H9 (cell line): ENCODE measurements at places on chromosomes 2 and 18.

DNA sequence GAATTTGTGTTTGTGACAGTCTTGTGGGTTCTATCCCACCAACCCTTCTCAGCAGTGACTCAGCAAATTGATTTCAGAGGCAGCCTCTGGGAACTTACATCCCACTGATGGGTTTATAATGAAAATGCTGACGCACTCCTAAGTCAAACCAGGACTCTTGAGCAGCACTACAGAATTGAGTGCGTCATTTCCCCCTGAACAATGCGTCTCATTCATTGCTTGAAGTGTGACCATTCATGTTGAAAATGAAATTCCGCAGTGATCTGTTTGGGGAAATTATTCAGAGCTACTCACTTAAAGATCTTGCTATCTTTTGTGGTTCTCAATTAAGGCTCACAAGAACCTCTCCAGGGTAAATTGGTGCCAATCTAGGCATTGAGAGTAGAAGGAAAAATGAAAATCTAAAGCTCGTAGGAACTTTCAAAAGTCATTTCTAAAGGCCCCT, 417.7 kb upstream of the SLC14A2 start:
- no peak for DNase-seq

DNA sequence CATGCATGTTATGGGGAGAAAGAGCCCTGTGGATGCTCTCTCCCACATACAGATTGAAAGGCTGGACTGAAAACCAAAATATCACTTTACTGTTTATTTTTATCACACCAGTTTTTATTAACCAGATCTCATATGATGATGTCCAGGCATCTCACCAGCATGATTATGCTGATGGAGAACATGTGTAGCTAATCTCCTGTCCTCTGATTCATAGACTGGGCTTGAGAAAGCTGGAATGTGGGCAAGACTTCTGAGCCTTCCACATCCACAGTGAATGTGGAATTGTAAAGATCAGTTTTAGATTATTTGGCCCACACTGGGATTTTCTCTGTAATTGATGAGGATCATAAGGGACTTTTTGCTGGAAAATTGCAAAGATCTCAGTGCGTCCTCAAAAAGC, 137.9 kb downstream of the ICOS start:
- no peak for DNase-seq

GRCh38 chr2:198211706-198212105, 407.3 kb downstream of the PLCL1 start:
- no peak for DNase-seq

- DNase-seq: no peak
Observed at GRCh38 chr18:23716966-23717365, 27.7 kb downstream of the LAMA3 start.

DNA sequence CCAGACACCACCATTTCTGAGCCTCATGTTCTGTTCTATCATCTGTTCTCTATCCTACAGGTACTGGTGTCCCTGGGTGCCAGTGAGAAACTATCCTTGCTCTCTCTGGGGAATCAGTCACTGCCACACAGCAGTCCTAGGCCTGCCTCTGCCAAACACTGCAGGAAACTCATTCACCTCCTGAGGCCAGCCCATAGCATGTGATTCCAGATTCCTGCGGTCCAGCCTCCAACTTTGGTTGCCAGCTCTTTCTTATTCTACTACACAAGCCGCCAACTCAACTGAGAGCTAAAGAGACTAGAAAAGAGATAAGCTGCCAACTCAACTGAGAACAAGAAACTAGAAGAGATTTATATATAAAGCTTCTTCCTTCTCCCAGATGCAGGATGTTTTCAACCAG, 8.8 kb upstream of the TTLL4 start:
- DNase-seq: no peak

DNA sequence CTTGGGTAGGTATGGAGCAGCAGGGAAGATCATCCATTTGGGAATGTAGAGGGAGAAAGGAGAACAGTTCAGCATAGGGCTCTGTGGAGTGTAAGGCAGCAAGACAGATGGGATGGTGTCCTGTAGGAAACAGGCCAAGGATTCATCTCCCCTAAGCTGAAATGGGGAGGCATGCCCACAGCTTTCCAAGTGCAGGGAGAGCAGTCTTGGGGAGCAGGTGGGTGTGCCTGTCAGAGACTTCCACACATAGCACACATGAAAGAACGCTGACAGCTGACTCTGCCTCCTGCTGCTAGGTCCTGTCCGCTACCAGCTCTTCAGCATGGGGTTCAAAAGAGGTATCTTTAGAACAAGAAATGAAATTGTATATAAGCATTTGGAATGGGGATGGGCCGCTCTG, 9.0 kb downstream of the SETBP1 start:
- no peak for DNase-seq

DNA sequence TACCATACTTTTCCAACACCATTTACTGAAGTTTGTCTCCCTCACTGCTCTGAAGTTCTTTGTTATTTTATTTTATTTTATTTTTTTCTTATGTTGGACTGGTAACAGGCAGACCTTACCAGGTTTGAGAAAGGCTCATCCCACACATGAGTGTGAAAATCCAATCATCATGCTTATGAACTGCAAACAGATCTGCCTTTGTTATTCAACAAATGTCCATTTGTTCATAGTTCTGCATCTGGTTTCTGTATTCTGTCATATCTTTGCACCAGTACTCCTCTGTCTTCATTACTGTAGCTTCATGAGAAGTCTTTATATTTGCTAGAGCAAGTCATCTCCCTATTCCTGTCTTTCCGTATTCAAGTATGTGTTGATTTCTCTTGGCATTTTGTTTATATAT, 5.3 kb downstream of the RNU2-63P start:
- no peak for DNase-seq

GRCh38 chr18:56804395-56804794, 153.2 kb downstream of the WDR7 start:
- DNase-seq: no peak

DNA sequence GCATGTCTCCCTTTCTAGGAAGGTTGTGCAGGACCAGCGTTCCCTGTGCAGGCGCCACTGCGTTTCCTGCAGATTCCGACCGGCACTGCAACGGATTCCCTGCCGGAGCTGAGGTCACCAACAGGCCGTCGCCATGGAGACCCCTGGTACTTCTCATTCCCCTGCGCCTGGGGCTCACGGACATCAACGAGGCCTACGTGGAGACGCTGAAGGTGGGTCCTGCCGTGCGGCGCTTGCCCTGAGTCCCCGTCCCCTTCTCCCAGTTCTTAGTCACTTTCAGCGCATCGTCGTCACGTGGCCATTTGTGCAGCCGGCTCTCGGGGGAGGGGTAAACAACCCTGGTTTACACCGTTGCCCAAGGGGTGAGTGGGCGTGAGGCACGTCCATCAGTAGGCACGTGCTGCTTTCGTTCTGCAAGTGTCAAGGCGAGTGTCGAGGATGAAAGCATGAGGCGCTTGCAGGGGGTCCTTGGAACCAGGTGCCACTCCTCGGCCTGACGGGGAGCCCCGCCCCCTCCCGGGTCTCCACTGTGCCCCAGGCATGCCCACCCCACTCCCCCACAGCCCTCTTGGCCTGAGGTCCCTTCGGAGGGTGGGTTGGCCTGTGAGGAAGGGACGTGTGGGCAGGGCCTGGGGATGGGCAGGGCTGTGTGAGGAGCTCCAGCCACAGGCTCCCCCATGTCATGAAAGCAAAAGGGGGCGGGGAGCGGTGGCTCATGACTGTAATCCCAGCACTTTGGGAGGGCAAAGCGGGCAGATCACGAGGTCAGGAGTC, 19.8 kb downstream of the DTYMK start:
- DNase-seq: no peak

GRCh38 chr2:160835166-160835565, 325.1 kb upstream of the TANK start:
- no peak for DNase-seq

DNA sequence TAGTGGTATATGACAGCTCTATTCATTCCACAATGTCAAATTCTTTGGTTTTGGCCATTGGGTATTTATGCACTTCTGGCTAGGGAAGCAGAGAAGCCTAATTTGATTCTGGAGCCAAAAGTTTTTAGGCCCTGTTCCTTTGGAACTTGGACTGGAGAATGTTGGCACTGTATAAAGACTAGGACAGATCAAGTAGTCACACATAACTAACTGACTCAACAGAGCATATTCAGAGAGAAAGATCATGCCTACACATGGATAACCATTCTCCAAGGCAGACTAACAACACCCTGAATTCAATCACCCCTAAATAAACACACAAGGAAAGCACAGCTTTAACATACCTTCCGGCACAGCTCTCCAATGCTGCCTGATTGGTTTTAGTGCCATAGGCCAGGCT, 62.9 kb downstream of the ARHGAP15 start:
- no peak for DNase-seq
